ENCODE measurements at places on chromosomes 2 and 18.

- DNase-seq = peak; percentile 61
Measured at GRCh38 chr2:239946864-239947728, 78.0 kb downstream of the NDUFA10 start.

DNA sequence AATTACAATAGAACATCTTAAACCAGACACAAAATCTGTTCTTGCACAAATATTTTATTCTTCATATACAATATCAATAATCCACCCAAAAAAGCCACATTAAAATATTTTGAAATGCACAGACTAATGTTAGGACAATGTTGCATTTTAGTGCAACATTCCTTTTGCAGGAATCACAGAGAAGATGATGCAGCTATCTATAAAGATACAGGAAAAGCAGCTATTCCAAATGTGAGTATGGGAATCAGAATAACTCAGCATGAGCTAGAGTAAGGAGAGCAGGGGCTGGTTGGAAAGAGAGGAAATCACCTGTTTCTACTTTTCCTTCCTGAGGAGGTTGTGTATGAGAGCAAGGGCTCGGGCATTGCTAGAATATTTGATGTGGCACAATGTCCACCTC is 4.8 kb downstream of the C2orf66 start:
- no peak for DNase-seq

GRCh38 chr2:174663550-174663949 is 65.9 kb upstream of the WIPF1 start:
- DNase-seq = no peak

- DNase-seq = no peak
Measured at GRCh38 chr2:192000196-192000980, 153.5 kb upstream of the CAVIN2 start.

DNA sequence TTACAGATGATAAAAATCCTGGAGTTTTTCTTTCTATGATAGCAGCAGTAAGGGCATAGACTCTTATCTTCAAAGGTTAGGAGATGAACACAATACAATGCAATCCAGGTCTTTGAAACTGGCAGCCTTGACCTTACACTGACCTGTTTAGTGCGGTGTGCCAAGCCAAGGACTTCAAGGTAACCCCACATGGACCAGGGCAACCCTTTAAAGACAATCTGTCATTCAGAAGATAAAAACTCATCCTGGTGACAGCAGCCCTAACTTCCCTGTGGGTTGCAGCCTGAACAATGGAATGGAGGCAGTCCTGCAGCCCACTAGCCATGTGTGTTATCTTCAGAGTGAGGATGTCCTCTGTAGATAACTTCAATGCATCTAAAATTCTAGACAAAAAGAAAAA is 78.1 kb downstream of the RTTN start:
- no peak for DNase-seq

- DNase-seq = no peak
Measured at GRCh38 chr2:28251337-28251736, 141.3 kb upstream of the FOSL2 start.

DNA sequence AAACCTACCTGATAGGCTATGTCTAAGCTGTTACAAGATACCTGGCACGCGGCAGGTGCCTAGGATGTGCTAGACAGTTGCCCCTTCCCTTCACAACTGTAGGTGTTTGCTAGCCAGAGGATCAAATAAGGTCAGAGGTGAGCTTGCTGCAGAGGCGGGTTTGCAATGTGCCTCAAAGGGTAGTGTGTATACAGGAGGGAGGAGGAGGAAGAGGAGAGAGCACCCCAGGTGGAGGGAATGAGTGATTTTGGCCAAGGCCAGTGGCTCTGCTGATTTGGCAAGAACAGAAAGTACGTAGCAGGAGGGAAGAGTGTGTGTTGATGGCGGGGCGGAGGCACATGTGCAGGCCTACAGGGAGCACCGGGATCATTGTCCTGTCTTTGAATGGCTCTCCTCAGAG is 236.5 kb downstream of the HAUS1 start:
- no peak for DNase-seq

- peak; percentile 46 for DNase-seq
Measured at GRCh38 chr18:7000484-7001096, 117.0 kb downstream of the LAMA1 start.

GRCh38 chr2:10163498-10164486 is 41.3 kb downstream of the RRM2 start:
- DNase-seq = no peak

GRCh38 chr2:63768051-63768450 is 73.6 kb upstream of the UGP2 start:
- DNase-seq = no peak

- no peak for DNase-seq
Measured at GRCh38 chr2:44752761-44753160, 188.7 kb upstream of the SIX3 start.

GRCh38 chr18:36284671-36285295 is 12.7 kb upstream of the FHOD3 start:
- no peak for DNase-seq

- DNase-seq = no peak
Measured at GRCh38 chr2:231228974-231229529, 30.6 kb downstream of the ARMC9 start.

GRCh38 chr2:174792309-174793025 is 28.2 kb upstream of the CHRNA1 start:
- no peak for DNase-seq

GRCh38 chr2:105796791-105797190 is 52.1 kb downstream of the NCK2 start:
- DNase-seq = no peak

DNA sequence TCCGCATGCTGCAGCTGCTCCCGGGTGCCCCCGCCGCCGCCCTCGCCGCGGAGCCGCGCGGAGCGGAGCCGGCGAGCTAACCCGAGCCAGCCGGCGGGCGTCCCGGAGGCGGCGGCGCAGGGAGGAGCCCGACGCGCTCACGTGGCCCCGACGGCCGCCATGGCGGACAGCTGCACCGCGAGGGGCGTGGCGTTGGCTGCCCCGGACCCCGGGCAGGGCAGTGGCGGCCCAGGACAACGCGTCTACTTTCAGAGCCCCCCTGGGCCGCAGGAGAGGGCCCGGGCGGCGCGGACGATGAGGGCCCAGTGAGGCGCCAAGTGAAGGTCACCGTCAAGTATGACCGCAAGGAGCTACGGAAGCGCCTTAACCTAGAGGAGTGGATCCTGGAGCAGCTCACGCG is 30.0 kb upstream of the CCNYL1 start:
- no peak for DNase-seq

DNA sequence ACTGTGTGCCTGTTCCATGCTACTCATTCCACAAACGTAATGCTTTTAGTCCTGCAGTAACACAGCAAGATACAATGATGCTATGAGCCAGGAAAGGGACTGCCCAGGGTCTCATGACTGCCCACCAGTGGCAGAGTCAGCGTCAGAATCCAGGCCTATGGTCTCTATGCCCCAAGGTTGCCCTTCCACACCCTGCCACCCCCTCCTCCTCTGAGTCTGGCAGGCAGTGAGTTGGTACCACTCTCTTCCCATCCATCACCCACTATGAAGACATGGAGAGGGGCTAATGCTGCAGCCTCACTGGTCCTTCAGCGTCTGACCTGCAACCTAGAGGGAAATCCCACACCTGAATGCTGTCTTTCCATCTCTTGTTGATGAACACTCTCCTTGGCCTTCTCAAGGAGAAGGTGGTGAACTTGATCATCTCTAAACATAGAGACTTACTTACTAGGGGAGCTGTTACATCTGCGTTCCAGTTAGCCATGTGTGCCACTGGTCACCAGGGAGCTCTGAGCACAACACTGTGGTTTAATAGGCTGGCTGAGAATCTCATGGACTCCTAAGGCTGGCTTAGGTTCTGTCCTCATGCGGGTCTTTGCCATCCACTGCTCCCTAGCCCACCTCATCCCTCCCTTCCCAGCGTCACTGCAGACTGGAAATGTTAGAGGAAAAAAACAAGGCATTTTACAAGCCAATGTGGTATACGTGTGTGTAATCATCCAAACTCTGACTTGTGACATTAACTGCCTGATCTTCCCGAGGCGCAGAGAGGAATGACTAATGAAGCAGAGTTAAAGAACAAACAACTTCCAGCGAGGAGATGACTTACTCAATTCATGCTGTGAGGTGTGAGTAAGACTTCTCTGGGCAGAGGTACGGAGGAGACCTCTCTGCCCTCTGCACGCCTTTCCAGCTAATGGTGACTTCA is 28.8 kb downstream of the STEAP3 start:
- no peak for DNase-seq

GRCh38 chr2:238278626-238279323 is 9.6 kb downstream of the PER2 start:
- no peak for DNase-seq

- DNase-seq = no peak
Measured at GRCh38 chr2:9388950-9389911, 34.1 kb downstream of the ITGB1BP1 start.

GRCh38 chr2:221981912-221982470 is 316.8 kb downstream of the PAX3 start:
- no peak for DNase-seq

- DNase-seq = no peak
Measured at GRCh38 chr2:179435000-179435399, 170.4 kb upstream of the SESTD1 start.

DNA sequence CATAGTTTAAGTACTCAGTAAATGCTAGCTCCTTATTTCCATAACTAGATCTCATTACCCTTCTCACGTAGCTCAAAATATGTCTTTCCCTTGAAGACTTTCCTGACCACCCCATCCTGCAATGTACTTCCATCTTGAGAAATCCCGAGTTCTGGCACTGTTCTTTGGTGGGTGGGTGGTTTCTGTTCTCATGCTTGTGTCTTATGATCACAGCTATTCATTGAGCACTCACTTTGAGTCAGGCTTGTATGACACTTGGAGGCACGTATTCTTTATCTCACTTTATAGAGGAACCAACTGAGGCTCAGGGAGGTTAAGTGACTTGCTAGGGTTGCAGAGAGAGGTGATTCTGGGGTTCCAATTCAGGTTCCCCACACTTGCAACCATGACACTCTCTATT is 9.0 kb upstream of the CLIP4 start:
- no peak for DNase-seq

GRCh38 chr18:42509750-42510415 is 554.8 kb downstream of the PIK3C3 start:
- no peak for DNase-seq

DNA sequence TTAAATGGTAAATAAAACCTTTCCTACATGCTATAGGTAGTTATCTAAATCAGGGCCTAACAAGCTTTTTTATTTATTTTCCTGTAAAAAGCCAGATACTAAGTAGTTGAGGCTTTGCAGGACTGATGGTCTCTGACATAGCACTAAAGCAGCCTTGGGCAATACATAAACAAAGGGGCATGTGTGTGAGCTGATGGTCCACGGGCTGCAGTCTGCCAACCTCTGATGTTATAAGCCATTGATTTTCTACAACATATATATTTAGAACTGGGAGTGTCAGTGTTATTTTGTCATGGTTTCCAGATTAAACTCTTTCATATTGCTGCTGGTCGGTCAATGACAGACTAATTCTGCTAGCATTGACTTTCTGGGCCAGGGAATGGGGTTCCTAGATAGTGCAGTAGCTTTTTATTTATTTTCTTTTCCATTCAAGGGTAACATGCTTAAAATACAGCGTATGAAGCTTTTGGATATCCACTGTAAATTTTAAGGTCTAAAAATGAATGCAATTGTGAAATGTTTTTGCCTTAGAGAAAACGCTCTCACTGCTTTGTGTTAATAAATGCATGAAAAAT is 134.0 kb downstream of the NEDD4L start:
- no peak for DNase-seq

- no peak for DNase-seq
Measured at GRCh38 chr2:127045792-127046501, 61.0 kb downstream of the BIN1 start.

- no peak for DNase-seq
Measured at GRCh38 chr18:3114451-3114850, 101.5 kb upstream of the LPIN2 start.

DNA sequence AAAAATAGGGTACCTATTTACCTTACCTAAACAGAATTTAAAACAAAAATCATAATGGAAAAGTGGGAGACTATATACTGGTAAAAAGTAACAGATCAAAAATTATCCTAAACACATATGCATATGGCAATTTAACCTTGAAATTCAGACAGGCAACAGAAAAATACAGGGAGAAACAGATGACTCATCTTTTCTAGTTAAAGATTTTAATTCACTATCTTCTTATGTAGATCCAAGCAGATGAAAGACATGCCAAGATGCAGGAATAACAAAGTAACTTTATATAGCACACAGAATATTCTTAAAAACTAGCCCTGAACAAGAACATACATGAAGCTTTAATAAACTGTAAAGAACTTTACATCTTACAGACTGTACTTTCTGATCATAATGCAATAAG is 30.9 kb downstream of the PRPF40A start:
- DNase-seq = no peak

GRCh38 chr2:68942827-68943226 is 9.9 kb downstream of the GKN2 start:
- DNase-seq = no peak

GRCh38 chr2:7661502-7661901 is 744.3 kb downstream of the RNF144A start:
- no peak for DNase-seq

GRCh38 chr2:175628243-175628642 is 373.8 kb downstream of the LNPK start:
- DNase-seq = no peak

DNA sequence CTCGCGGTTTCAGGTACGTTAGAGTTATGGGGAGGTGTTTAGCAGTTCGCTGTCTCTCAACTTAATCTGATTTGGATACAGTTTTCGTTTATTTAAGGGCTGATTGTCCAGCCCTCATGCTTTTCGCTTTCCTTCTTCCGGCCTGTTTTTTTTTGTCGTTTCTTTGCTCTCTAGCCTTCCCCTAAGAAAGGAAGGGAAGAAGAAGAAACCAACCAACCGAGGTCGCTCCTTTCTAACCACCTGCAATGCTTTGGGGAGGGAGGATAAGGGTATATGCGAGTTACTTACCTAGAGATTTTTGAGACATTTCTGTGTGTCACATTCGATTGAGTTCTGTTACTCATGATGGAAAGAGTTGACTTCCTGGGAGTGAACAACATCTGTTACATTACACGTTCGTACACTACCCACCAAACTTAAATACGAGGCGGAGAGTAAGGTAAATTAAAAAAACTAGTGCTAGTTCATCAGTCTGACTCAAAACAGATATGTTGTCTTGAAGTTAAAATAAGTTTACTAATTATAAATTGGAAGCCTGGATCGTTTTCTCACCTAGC is 918 bp downstream of the EIF5B start:
- no peak for DNase-seq

- DNase-seq = no peak
Measured at GRCh38 chr18:9835825-9836224, 49.9 kb upstream of the TXNDC2 start.

GRCh38 chr2:8392098-8392866 is 289.6 kb upstream of the ID2 start:
- no peak for DNase-seq

GRCh38 chr18:24974431-24974830 is 377.5 kb downstream of the ZNF521 start:
- no peak for DNase-seq

DNA sequence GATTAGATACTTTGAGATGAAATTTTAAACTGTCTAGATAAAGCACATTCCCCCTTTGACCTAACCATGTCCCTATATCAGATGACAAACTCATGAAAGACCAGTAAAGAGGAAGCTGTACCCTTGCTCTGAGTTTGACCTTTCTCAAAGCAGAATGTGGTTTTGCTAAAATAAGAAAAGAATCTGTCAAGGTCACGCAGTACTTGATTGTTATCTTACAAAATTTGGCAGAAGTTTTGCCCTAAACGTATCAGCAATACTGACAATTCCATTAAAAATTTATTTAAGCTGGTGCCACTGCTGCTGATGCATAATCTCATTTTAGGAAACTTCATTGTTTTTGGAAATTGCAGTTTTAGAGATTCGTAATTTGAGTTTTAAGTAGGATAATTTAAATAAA is 31.2 kb upstream of the GALM start:
- no peak for DNase-seq
